ENCODE measurements at places on chromosomes 6 and 20.

DNA sequence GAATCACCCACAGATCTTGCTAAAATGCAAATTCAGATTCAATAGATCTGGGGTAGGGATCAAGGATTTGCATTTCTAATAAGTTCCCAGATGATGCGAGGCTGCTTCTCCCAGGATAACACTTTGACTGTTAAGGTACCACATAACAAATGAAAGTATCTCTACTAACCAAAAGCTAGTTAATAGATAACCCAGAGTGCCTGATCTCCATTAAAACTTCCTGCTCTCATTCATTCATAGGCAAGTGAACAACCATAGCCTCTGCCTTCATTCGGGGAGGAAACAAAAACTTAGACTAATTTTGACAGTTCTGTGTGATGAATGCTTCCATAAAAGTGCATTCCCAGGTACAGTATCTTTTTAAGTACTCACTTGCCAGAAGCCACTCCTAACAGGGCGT, 265.6 kb upstream of the BTBD3 start:
- no peak for DNase-seq

DNA sequence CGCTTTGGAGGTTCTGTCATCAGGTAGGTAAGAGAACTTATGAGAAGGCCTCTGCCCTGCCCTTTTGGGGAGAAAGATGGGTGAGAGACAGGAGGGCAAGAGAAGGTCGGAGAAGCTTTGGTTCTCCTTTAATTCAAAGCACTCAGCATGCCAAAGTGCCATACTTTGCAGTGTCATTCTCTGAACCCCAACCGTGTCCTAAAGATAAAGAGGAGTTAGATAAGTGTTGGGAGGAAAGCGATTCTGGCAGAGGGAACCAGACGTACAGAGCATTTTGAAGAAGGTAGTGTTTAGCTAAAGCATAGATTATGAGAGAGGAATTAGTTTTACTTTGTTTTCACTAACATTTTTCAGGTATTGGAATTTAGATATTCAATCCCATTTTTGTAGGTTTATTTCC, 40.3 kb downstream of the NKAIN2 start:
- DNase-seq = no peak

DNA sequence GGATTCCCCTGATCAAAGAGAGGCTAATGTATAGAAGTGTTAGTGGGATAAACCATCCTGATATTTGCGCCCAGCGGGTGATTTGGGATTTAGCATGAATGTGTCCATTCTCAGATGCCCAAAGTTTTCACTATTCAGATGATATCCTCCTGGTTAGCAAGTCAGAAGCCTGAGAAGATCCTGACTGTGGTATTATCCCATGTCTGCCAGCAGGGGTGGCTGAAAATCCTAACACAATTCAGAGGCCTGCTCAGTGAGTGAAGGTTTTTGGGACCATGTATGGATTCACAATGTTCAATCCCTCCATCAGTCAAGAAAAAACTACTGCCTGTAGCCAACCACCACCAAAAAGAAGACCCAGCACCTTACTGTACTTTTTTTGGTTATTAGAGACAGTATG, 34.1 kb upstream of the SPACA1 start:
- DNase-seq = no peak

DNA sequence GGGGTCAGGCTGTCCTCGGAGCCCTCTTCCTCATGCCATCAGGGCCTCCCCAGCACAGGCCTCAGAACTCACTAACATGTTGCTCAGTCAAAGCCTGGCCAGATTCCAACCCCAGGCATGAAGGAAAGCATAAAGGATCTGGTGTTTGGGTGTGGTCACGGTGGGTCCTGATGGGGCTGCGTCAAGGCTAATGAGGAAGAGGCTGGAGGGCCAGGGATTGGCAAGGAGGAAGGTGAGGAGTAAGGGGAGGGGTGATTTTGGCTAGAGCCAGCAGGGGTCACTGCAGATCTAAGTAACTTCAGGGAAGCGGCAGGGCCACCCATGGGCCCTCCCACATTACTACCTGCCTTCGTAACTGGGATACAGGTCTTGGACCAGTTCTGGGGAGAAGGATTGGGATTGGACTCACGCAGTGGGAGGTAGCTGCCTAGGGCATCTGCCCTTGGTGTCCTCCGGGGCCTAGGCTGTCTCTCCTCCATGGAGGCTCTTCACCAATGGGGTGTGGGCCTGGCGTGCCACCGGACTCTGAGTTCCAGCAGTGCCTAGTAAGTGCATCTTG, 36.2 kb upstream of the MRPS18A start:
- DNase-seq = peak; percentile 80
